ENCODE measurements at places on chromosomes 1 and 21. TPM values are rescaled to one million over a fixed set of nuclear protein-coding genes. Genes with fewer than 3 reads are reported as not detected.

- DNase-seq: no peak
Observed at GRCh38 chr1:40232444-40232843, 15.3 kb upstream of the TMCO2 start.

DNA sequence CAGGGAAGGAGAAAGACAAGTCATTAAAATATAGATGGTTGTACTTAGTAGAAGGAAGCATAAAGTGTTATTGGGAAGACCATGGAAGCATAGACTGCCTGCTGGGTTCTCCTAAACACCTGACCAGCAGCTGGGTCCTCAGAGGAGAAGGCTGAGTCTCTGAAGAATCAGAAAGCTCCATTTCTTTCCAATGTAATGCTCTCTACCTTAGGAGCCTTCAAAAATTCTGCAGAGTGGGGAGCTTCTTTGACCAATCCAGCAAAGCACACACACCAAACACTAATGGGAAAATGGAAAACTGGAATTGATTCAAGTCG, 21.1 kb upstream of the BCL10 start:
- DNase-seq: no peak

Gene SUMO3
- 82.2 TPM for total RNA-seq

Gene CFAP126
- total RNA-seq: not detected

Gene TMEM82
- total RNA-seq: not detected

Data from right cardiac atrium (tissue), 5 donors.